ENCODE measurements at places on chromosomes 3 and 15.

DNA sequence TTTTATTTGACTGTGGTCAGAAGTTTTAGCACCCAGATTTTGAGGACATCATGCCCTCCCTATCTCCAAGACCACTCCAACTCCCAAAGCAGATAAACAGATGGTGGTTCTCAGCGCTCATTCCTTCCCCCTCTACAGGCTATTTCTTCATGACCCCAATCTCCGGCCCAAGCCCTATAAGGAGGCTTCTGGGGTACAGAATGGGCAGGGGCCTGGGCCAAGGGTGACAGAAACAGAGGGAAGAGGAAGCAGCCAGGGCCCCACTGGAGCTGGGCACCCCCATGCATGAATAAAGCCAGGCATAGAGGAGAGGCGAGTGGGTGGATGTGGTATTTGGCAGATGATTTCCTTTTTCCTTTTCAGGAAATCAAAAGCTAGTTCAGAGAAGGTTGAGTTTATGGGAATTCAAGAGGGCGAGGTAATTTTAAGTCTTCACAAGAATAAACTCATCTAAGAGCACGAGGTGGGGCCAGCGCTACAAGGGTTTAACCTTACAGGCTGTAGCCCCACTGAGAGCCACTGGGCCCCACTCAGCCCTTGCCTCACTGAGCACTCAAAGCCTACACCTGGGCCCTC lies 104.8 kb upstream of the HERC1 start:
- H3K4me1 ChIP-seq, result peaks cover 15% of the 10 kb centered on the region
- H3K36me3 ChIP-seq, result no peaks in the 10 kb centered on the region
- H3K27me3 ChIP-seq, result peaks cover 14% of the 10 kb centered on the region
- H3K27ac ChIP-seq, result peak overlapping the region; percentile 10
- no peak overlapping the region for H3K4me3 ChIP-seq

DNA sequence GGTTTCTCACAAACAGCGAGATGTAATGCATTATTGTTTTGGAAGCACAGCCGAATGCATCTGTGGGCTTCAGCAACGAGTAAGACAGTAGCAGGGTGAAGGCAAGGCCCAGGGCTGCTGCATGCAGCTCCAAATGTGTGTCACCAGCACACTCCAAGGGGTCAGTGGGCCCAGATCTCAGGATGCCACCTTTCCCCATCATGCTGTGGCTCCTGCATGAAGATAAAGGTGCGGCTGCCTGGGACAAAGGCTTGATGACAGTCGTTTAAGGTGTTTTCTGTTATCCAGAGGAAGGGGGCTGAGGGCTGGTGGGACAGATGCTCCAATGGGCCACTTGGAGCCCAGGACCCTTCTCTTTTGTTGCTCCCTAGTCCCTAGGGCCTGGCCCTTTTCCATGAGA lies 13.2 kb downstream of the C3orf22 start:
- peaks cover 40% of the 10 kb centered on the region for H3K4me1 ChIP-seq
- H3K4me3 ChIP-seq, result no peak overlapping the region
- H3K36me3 ChIP-seq, result no peaks in the 10 kb centered on the region
- peaks cover 7% of the 10 kb centered on the region for H3K27me3 ChIP-seq
- no peak overlapping the region for H3K27ac ChIP-seq

DNA sequence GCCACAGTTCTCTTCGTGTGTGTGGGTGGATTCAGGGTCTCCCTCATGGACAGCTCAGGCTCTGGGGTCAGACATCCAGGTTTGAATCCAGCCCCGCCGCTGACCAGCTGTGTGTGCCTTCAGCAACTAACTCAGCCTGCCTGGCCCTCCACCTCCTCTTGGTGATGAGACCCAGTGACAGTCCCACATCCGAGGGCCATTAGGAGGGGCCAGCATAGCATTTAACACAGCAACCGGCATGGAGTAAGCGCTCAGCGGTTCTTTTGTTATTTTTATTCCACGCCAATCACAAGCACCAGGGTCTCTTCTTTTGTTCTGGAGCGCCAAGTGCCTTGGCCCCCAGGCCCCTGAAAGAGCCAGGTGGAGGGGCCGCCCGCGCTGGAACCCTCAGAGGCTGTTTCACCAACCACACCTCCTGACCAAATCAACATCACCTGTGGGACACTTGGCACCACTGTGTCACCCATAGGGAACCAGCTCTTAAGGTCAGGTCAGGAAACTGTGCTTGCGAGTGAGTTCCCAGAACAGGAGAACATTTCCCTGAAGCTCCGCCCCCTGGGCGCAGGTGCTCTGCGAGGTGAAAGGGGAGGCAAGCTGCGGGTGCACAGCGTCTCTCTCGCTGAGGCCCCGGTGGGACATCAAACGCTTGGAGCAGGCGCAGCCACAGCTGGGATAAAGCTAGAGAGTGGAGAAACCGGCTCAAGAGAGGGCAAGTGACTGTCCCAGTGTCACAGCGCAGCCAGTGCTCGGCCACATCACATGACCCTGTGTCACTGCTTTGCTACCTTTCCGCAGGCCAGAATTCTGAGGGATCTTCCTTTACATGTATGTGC lies 311.3 kb downstream of the UACA start:
- H3K27ac ChIP-seq, result no peak overlapping the region
- H3K27me3 ChIP-seq, result peaks cover 51% of the 10 kb centered on the region
- no peak overlapping the region for H3K4me3 ChIP-seq
- H3K36me3 ChIP-seq, result no peaks in the 10 kb centered on the region
- DNase-seq, result peak; percentile 24

DNA sequence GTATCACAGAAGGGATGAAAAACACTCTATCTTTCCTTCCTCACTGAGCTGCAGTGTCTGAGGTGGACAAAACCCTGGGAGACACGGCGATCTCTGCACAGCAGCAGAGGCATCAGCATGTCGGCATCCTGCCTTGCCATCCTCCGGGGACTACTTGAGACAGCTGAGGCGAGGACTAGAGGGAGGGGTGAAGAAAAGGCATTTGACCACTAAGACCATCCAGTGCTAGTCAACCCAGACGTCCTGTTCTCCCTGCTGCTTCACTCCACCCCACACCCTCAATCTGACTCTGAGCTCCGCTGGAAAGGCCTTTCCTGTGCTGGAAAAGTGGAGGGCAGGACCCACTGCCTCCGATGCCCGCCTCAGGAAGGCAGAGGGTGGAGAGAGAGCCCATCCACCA lies 67.3 kb downstream of the VGLL4 start:
- DNase-seq, result no peak
- peaks cover 71% of the 10 kb centered on the region for H3K36me3 ChIP-seq

DNA sequence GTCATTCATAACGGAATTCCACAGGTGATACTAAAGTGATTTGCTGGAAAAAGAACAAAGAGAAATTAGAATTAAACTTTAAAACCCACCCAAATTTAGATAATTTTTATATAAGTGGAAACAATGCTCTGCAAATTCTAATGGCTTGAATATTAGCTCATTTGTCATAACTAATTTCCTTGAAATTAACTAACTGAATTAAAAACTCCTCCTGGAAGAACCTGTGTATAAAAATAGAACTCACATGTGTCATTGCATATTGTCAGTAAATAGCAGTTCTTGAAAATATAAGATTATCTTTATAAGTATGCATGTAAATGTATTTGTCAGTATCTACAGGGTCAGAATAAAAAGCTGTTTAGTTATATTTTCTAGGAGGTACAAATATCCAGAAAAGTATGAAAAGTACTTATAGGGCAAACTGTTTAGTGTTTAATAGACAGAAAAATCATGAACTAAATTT lies 16.3 kb downstream of the ZIC1 start:
- no peak overlapping the region for H3K27ac ChIP-seq
- peaks cover 27% of the 10 kb centered on the region for H3K4me1 ChIP-seq
- no peak overlapping the region for H3K4me3 ChIP-seq
- DNase-seq, result no peak
- H3K36me3 ChIP-seq, result no peaks in the 10 kb centered on the region
- peaks cover 78% of the 10 kb centered on the region for H3K27me3 ChIP-seq

DNA sequence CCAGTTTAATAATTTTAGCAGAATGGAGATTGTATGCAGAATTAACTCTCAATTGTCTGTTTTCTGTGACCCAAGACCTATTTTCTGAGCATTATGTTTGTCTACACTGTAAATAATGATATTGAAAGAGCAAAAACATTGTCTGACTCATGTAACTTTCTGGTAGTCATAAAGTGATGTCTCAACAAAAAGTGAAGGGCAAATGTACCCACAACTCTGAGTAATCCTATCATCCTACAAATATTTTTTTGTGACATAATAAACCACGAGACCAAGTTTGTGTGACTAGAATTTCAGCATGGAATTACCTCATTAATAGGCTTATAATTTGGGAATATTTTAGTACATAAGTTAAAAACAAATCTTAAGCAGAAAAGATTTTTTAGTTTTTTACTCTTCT lies 15.4 kb upstream of the ABHD10 start:
- peaks cover 19% of the 10 kb centered on the region for H3K36me3 ChIP-seq
- H3K4me3 ChIP-seq, result no peak overlapping the region
- no peaks in the 10 kb centered on the region for H3K27me3 ChIP-seq
- peaks cover 27% of the 10 kb centered on the region for H3K4me1 ChIP-seq

DNA sequence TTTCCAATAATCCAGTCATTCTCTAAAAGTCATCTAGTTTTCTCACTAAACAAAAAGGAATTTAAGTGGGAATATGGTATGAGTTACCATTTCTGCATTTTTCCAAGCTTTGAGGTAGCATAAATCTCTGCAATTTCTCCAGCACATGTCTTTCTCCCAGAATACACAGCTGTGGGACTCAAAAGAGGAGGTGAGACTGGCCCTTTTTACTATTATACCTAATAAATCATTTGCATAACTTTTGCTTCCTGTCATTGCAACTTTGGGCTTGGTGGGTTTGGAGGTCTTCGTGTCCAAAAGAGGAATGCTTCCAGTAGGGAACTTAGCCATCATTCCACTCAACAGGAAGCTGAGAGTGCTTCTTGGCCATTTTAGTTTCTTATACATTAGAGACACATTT lies 94.8 kb downstream of the FMN1 start:
- no peak for DNase-seq
- peaks cover 54% of the 10 kb centered on the region for H3K36me3 ChIP-seq
- peaks cover 4% of the 10 kb centered on the region for H3K27me3 ChIP-seq
- peaks cover 12% of the 10 kb centered on the region for H3K4me1 ChIP-seq
- no peak overlapping the region for H3K27ac ChIP-seq

- H3K4me3 ChIP-seq, result no peak overlapping the region
- peaks cover 8% of the 10 kb centered on the region for H3K36me3 ChIP-seq
- peaks cover 3% of the 10 kb centered on the region for H3K27me3 ChIP-seq
These were observed 276.6 kb upstream of the GADL1 start for GRCh38 chr3:31170932-31171670.

Data from nephron progenitor cell (in vitro differentiated cells).